ENCODE measurements at places on chromosomes 7 and 10.

GRCh38 chr7:135786911-135787310 lies 38.3 kb upstream of the FAM180A start:
- no peak for DNase-seq

DNA sequence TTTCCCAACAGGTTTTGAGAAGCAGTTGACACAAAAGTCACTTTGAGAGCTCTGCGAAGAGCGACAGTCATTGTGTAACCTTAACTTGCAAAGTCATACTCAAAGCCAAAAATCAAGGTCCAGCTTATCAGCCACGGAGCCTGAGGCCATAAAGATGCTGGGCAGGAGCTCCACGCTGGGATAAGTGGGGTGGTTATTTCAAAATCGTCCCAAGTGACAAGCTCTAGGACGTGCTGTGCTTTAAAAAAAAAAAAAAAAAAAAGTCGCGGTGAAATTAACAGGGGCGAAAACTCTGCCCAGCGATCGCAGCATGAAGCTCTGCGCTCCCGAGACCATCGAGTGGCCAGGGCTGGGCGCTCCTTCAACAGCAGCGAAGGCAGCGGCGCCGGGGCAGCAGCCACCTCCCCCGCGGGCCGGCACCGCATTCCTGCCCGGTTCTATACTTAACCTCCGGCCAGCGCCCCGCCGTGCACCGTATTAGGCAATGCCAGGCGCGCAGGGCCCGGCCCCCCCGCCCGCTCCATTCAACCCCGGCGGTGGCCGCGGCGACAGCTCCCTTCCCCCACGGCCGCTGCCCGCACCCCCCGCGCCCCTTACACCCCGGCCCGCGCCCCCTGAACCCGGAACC lies 657 bp downstream of the HACD1 start:
- peak; percentile 52 for DNase-seq

GRCh38 chr7:2510909-2511768 lies 8.4 kb upstream of the LFNG start:
- no peak for DNase-seq

GRCh38 chr10:72541337-72541736 lies 84.5 kb downstream of the MICU1 start:
- DNase-seq = no peak

DNA sequence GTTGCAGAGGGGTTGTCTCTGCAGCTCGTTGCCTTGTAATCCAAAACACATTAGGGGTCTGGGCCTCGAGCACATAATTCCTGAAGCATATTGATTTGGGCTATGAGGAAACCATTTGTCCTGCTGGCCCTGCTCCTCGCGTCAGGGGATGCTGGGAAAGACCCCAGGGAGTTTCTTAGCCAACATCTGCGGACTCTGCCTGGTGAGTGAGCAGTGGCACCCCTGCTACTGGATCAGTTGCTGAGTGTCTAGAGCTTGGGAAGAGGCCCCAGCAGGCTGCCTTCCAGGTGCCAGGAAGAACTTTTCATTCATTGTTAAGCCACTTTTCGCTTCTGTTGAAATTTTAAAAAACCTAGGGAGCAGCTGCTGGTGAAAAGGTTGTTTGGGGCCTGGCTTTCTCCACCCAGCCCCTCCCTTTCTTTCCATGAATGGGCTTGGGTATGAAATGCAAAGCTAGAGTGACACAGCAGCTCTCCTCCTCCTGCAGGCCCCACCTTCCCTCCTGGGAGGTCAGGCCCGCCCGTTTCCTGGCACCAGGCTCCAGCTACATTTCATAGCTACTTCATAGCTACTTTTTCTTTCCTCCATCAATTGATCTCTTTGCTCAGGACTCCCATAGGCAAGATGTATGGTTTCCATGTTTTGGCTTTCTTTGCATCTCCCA lies 26.8 kb downstream of the TACR2 start:
- DNase-seq = no peak

- DNase-seq = no peak
Measured at GRCh38 chr10:21161090-21161625, 264.0 kb upstream of the NEBL start.

DNA sequence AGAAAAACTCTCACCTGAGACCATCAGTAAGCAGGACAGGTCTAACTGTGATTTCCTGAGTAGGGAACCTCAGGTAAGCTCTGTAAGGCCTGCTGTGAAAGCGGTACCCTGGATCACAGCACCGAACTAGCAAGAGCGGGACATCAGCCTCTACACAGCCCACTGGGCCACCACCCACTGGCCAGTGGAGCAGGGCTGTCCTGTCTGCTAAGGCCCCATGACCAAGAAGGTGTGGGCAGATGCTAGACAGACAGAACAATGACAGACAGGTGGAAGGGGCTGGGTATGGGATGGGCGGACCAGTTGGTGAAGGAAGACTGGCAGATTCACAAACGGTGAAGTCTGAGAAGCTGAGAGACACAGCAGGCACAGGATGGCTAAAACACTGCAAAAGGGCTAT lies 79.4 kb upstream of the DDC start:
- DNase-seq = no peak

GRCh38 chr10:111107846-111108245 lies 31.0 kb downstream of the ADRA2A start:
- DNase-seq = no peak

DNA sequence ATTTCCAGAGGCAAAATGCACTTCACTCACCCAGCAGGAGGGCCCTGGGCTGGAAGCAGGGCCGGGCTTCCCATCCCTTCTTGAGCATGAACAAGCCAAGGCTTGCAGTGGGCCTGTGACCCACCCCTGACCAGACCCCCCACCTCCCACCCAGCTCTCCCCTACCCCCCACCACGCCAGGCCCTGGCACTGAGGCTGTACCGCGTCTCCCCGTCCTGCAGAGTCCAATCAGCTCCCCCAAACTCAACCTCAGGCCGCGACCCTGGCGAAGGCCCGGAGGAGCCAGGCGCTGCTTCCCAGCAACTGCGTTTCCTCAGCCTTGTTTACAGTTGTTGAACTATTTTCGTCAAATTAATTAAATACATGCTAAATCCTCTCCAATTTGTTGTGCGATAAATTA lies 16.9 kb upstream of the MYL10 start:
- no peak for DNase-seq

DNA sequence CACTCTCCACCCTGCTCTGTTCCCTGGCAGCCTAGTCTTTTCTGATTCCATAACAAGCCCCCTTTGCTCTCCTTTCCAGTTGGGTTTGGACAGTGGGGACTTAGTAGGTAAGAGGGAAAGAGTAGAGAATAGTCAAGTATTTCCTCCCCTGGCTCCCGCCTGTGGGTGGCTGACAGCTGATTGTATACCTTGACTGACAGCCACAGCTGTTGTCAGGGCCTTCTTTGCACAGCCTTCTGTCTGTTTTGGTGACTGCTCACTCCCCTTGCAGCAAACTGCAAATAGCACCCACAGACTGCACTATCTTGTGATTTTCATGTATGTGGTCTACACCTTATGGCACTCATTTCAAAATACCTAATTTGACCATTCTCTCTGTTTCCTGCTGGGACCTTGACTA lies 486.3 kb downstream of the ACTR3B start:
- DNase-seq = no peak

Measured in dorsolateral prefrontal cortex (tissue), 122 donors.